ENCODE measurements at places on chromosomes 5 and 9.

DNA sequence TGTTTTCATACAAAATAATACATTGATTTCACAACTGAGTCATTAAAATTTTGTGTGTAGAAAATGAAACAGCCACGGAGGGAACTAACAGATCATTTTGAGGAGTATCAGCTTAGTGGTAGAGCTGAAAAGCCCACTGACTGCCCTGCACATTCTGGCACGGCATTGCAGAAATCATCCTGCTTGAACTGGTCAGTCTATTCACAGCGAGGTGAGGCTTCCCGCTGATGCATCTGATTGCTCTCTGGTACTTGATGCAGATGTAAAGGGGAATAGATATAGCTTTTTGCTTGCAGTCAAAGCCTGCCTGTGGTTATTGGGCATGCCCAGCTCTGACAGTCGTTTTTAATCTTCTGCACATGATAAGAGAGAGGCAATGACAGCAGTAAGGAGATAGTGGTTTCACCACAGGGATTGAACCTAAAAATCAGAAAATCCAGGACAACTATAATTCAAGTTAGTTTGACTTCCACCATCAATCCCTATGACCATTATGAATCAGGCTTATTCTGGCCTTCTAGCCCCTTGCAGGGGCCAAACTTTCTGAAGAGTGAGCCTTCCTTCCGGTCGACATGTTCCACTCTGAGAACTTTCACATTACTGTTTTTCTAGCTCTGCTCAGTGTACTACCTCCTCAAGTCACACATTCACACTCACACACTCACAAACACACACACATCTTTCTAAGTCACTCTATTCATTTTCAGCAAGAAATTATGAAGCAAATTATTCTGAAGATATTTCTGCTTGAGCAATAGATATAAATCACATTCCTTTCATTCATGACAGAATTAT is 782.8 kb upstream of the NUDT12 start:
- no peak for DNase-seq

GRCh38 chr5:124342584-124342983 is 403.9 kb downstream of the ZNF608 start:
- no peak for DNase-seq

GRCh38 chr5:122310889-122311288 is 1.1 kb upstream of the SNCAIP start:
- no peak for DNase-seq

DNA sequence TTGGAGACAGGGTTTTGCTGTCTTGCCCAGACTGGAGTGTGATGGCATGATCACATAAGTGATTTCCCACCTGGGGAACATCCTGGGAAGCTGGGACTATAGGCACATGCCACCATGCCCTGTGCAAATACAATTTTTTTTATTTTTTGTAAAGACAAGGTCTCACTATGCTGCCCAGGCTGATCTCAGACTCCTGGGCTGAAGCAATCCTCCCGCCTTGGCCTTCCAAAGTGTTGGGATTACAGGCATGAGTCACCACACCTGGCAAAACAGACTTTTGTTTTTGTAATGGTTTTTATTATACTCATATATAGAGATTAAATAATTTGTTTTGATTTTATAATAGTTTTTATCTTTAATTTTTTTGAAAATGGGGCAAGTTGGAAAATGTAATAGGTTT is 14.7 kb downstream of the DNAJC25 start:
- no peak for DNase-seq

GRCh38 chr5:124574521-124575436 is 171.7 kb downstream of the ZNF608 start:
- no peak for DNase-seq

DNA sequence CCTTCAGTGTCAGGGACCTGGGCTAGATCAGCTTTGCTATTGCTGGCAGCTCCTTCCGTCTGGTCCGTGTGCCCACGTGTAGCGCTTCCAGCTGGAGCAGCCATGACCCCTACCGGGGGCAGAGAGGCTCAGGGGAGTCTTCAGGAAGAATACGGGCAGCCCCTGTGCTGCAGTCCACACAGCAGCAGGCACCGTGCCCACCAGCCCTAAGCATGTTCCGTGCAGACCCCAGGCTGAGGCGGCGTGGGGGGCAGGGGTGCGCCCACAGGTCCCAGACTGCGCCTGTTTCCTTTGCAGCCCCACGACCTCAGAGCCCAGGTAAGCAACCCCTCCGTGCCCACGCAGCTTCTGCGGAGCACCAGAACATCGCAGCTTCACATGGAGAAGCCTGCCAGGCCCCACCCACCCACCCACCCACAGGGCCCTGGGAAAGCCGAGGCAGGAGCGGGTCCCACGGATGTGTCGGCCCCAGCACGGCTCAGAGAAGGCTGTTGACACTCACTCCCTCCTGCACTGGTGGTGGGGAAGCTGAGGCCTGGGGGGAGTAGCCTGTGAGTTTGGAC is 83.1 kb downstream of the KCNT1 start:
- no peak for DNase-seq

- DNase-seq: no peak
Measured at GRCh38 chr9:3931058-3931457, 368.8 kb downstream of the GLIS3 start.

DNA sequence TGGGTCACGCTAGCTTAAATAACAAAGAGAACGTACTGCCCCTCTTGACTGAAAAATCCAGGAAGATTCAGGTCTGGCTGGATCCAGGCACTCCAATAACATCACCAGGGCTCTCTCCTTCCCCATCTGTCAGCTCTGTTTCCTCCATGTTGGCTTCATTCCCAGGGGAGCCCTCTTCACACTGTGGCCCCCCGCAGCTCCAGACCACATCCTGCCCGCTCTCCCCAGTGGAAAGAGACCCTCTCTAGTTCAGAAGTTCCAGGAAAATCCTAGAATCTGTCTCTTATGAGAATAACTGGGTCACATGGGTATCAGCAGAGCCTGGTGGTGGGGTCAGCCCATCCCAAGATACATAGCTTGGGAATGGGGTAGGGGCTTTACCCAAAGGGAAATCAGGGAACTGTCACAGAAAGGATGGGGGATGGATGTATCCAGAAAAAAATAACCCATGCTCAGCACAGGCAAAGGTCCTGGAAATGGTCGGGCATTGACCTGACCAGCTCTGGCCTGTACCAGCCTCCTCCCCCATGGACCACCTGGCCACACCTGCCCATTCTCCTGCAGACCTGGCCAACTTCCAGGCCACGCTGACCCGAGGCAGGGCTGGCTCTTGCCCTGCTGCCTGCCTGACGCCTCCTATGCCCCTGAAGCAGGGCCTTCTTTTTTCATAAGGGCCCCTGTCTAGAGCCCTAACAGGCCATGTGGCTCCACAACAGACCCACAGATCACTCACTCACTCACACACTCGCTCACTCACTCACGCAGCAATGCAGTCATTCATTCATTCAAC is 65.9 kb downstream of the COL23A1 start:
- DNase-seq: no peak

DNA sequence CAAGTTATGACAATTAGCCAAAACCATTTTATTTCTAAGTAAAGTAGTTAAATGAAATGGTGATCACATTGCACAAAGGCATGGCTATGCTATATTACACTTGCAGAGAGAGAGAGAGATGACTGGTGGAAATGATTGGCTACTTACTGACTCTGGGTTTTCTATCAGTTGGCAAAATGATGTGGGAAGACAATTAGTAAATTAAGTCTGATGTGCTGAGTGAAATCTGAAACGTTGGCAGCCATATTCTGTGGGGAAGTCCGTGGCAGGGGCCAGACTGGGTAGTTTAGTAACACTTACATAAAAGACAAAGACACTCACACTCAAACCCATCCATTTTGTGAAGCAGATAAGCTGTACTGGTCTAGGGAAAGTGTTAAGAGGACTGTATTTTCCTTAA is 61.6 kb downstream of the ANXA1 start:
- no peak for DNase-seq

- no peak for DNase-seq
Measured at GRCh38 chr5:167671176-167671575, 620.3 kb upstream of the WWC1 start.

- no peak for DNase-seq
Measured at GRCh38 chr5:176996780-176997179, 9.8 kb downstream of the UIMC1 start.

DNA sequence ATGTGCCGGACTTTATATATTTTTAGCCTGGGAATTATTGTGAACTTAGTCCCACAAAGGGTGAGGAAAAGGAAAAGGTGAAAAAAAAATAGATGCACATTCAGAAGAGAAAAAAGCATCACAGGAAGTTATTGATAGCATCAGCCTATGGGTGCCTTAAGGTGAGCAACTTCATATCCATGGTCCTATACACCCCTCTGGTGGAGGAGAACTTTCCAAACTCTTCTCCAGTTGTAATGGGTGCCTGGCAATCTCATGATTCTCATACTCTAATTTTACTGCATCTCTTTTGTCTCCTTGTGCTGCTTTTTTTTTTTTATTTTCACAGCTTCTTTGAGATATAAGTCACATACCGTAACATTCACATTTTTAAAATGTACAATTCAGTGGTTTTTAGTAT is 107.4 kb downstream of the JAKMIP2 start:
- no peak for DNase-seq

DNA sequence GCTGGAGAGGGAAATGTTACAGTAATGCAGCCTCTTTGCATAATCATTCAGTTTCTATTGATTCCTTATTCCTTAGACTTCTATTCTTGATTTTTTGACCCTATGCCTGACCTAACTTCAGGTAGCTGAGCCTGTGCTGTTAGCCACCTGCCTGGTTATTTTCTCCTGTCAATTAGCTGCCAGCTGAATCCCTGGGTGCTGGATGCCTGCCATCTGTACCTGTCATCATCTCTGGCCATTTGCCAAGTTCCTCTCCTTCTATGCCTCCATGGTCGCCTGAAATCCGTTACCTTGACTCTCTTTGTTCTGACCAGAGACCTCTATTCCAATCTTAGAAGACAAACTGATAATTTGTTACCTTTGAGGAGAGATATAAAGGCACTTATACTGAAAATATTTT is 178.3 kb downstream of the CAVIN4 start:
- no peak for DNase-seq

DNA sequence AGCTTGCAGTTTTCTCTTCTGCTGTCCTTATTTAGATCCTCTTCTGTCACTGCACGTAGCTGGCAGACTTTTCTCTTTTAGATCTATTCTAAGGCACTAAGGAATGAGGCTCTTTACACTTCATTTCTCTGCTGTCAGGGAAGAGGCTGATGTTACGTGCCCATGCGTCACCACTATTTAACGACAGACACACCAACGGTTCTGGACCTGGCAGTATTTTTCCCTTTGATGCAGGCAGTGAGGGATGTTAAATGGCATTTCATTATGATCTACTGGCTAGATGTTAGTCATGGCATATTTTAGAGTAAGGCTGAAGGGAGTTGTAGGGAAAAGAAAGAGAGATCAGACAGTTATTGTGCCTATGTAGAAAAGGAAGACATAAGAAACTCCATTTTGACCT is 8.2 kb upstream of the CRHBP start:
- DNase-seq: no peak

- DNase-seq: no peak
Measured at GRCh38 chr5:60010853-60011252, 117.3 kb upstream of the PDE4D start.

- no peak for DNase-seq
Measured at GRCh38 chr5:153543288-153543687, 52.8 kb downstream of the GRIA1 start.

- DNase-seq: no peak
Measured at GRCh38 chr5:142825378-142826089, 55.4 kb downstream of the ARHGAP26 start.

- DNase-seq: no peak
Measured at GRCh38 chr5:14216372-14216771, 73.2 kb downstream of the TRIO start.

- DNase-seq: no peak
Measured at GRCh38 chr5:123122273-123122672, 33.2 kb downstream of the PRDM6 start.

GRCh38 chr9:72960446-72960845 is 7.6 kb upstream of the ALDH1A1 start:
- DNase-seq: no peak

DNA sequence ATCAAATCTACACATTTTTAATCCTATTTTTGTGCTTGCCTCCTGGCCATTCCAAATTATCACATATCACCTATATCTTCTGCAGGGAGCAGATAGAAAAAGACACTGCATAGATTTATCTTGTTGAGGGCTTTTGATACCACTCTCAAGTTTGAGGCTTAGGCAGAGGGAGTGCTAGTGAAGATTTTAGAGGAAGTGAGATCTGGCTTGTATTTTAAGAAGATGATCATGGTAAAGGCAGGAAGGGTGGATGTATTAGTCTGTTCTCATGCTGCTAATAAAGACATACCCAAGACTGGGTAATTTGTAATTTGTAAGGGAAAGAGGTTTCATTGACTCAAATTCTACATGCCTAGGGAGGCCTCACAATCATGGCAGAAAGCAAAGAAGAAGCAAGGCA is 220.9 kb upstream of the TUT7 start:
- no peak for DNase-seq

GRCh38 chr5:141637123-141637766 is 448 bp downstream of the RELL2 start:
- DNase-seq: no peak

DNA sequence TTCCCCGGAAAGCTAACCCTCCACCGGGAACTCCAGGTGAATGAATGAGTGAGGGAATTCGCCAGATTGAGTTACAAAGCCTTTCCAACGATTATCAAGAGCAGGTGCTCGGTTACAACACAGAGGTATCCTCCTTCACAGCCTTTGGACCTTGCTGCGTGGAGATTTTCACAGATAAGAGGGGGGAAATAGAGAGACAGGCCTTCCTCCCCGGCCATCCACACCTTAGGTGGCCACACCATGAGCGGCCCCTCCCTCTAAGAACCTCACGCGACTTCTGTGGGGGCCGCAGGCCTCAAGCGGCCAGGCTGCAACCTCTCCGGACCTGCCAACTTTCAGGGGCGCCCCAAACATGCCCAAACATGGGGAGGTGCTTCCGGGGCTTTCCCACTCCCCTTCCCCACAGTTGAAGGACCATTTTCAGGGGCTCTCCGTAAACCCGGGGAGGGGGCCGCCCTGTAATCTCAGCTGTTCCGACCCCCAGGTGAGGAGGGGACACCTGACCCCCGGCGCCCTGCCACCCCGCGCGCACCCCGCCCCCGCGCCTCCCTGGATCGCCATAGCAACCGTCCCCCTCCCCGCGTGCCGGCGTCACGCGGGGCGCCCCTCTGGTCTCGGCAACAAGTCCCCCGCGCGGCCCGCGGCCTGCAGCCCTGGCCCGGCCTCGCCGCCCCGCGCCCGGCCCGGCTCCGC is 603 bp downstream of the DENND1A start:
- no peak for DNase-seq

DNA sequence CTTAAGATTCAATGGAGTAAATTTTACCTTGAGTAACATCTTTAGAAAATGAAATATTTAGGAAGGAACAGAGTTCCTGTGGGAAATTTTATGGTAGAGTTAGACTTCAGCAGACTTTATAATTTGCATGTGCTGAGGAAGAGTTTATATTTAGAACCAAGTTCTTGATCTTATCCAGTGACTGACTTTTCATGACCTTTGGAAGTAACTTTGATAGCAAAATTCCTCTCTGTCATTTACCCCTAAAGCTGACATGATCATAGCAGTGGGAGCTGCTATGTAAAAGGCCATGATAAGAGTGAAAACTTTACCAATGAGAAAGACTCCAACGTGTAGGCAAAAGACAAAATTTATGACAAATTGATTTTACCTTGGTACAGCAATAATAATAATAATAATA is 1071.8 kb upstream of the DMAC1 start:
- DNase-seq: no peak

- no peak for DNase-seq
Measured at GRCh38 chr9:124306098-124306735, 48.5 kb downstream of the NEK6 start.
